Cortex of kidney (tissue), 1 donor: ENCODE measurements at places on chromosomes 3 and 15.

GRCh38 chr3:182957676-182958266 lies 22.6 kb downstream of the DCUN1D1 start:
- DNase-seq, result no peak

DNA sequence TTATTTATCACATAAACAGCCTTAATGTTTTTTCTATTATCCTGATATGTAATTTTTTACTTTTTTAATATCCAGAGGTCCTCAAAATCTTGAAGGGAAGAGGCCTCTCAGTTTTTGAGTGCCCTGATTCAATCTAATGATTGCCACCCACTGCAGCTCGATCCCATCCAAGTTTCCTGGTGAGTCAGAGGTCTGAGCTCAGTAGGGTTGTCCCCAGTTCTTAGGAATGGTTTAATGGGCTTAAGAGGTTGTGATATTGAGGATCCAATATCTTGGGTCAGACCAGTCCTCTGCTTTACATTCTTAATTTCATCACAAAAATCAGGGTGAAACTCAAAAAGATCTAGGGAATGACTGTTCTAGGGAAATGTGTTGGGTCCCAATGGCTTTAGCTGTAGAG lies 238.5 kb downstream of the NSUN3 start:
- DNase-seq, result no peak

DNA sequence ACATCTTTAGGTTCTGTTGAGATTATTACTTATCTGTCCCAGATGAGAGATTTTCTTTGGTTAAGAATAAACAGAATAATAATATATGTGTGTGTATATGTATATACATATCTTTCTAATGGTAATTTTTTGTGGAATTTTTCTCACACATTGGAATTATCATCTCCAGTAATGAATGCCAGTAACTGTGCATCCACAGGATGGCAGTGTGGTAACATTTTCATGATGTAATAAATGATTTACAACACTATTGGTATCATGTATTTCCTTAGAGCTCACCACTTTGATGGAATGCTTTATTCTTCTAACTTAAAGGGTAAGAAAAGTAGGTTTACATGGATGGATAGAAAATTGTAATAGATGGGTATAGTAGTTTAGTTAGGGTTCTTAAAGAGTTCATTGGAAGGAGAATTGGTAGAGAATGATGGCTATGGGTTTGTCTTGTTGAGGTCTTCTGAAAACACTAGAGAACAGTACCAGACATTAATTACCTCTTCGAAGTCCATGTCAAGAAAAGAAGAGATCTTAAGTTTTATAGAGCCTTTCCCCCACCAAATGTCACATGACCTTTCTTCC lies 78.1 kb downstream of the STT3B start:
- no peak for DNase-seq

DNA sequence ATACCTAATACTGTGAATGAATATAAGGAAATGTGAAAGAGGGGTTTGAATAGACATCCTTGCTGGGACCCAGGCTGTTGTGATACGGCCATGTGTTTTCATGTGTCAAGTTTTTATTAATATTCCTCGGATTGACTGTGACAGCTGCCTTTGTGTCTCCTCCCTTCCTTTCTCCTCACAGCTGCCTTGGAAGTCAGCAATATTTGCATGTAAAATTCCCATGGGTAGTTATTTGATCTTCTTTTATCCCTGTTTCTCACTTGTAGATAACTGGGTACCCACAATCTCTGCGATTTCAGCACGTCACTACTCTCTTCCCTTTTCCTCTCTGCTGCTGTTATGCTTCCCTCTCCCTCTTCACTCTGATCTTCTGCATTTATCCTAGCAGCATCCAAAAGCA lies 9.4 kb downstream of the GPR156 start:
- no peak for DNase-seq

DNA sequence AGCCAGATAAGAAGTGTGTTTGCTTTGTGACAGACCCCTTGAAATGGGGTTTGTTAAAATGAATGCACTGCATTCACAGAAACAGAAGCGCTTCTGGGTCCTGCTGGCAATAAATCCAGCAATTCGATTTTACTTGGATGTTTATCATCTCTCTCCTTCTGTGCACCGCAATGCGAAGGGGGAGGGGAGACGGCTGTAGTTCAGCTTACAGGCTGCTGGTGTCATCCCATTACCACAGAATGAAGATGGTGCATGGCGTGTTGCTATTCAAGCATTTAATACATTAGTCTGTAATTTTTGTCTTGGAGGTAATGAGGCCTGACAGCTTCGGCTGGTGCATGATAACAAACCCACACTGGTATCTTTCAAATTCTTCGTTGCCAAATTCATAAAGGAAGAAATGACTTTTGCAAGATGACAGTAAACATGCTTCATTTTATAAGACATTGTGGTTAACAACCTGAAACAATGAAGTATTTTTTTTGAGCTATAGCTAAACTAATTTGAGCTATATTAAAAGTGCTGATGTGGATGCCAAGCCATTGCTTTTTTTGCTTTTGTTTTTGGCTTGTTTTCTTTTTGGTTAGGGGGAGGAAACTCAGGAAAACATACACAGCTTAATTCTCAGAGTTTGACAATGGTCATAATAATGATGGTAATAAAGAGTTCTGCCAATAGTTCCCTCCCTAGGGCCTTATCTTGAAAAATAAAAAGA lies 418.3 kb downstream of the OTOL1 start:
- DNase-seq, result no peak

DNA sequence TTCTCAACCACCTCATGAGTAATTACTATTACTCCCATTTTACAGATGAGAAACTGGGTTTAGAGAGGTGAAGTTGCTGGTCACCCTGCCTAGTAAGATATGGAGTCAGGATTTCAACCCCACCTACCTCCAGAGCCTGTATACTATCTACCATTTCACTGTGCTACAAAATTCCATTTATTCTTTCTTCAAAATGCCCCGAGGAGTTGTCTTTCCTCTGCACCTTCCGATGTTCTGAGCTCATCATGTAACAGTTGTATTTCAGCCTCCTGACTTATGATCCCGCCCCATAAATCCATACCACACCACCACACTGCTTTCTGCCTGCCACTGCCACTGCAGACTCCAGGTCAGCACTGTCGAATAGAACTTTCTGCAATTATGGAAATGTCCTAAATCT lies 71.3 kb upstream of the SLC25A36 start:
- DNase-seq, result no peak

DNA sequence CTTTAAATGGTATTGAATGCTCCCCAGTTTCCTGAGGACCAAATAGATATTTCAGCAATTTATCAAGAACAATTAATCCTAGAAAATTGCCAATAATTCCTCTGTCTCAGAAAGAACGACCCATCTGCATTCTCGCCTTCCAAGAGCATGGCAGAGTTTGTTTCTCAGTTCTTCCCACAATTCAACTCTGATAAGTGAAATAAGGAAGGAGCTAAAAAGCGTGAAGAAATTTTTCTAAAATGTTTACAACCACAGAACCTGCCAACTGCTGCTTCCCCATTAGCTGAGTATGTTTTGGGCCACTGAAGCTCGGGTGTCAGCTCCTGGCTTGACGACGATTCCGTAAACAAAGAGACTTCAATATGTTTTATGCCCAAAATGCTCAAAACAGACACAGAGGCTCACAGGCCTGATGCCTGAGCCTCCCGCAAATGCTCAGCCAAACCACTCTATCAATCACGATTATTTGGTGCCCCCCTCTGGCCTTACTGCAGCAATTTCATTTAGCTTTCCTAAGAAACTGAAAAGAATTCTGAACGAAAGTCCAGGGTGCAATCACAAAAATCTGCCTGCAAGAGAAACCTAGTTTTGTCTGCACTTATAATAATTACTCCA lies 259.2 kb upstream of the CCDC54 start:
- no peak for DNase-seq

DNA sequence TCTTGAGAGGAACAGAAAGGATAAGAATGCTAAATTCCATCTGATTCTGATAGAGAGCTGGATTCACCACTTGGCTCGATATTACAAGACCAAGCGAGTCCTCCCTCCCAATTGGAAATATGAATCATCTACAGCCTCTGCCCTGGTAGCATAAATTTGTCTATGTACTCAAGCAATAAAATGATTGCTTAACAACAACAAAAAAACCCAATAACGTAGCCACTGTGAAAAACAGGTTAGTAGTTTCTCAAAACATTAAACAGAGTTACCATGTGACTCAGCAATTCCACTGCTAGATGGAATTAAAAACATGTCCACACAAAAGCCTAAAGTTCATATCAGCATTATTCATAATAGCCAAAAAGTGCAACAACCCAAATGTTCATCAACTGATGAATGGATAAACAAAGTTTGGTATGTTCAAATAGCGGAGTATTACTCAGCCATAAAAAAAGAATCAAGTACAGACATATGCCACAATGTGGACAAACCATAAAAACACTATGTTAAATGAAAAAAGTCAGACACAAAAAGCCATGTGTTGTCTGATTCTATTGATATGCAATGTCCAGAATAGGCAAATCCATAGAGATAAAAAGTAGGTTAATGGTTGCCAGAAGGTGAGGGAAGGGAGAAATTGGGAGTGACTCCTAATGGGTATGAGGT lies 16.8 kb downstream of the BCL2L10 start:
- DNase-seq, result no peak

DNA sequence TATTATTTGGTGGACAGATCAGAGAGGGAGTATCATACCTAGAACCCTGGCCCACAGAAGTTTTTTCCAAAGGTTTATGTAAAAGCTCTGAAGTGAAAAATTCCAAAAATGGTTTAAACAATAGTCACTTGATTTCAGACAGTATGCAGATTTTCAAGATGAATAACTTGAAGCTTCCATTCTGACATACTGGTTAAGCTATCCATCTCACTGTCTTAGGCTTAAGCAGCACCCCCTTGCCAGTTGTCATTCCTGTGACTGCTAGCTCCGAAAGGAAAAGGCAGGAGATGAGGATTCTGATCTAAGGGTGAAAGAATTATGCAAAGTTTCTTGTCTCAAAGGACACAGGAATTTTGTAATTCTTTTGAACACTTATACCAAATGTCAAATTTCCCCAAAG lies 337.5 kb upstream of the THBS1 start:
- no peak for DNase-seq

- DNase-seq, result no peak
Measured at GRCh38 chr15:94070356-94071295, 160.7 kb upstream of the MCTP2 start.

- DNase-seq, result no peak
Measured at GRCh38 chr15:56978898-56979662, 60.6 kb downstream of the TCF12 start.

- no peak for DNase-seq
Measured at GRCh38 chr3:141278196-141279076, 46.8 kb downstream of the PXYLP1 start.

GRCh38 chr3:135118792-135119191 lies 323.7 kb downstream of the EPHB1 start:
- DNase-seq, result no peak

GRCh38 chr15:98715401-98715800 lies 67.1 kb downstream of the IGF1R start:
- DNase-seq, result no peak

- no peak for DNase-seq
Measured at GRCh38 chr3:197444793-197445379, 110.9 kb downstream of the BDH1 start.

DNA sequence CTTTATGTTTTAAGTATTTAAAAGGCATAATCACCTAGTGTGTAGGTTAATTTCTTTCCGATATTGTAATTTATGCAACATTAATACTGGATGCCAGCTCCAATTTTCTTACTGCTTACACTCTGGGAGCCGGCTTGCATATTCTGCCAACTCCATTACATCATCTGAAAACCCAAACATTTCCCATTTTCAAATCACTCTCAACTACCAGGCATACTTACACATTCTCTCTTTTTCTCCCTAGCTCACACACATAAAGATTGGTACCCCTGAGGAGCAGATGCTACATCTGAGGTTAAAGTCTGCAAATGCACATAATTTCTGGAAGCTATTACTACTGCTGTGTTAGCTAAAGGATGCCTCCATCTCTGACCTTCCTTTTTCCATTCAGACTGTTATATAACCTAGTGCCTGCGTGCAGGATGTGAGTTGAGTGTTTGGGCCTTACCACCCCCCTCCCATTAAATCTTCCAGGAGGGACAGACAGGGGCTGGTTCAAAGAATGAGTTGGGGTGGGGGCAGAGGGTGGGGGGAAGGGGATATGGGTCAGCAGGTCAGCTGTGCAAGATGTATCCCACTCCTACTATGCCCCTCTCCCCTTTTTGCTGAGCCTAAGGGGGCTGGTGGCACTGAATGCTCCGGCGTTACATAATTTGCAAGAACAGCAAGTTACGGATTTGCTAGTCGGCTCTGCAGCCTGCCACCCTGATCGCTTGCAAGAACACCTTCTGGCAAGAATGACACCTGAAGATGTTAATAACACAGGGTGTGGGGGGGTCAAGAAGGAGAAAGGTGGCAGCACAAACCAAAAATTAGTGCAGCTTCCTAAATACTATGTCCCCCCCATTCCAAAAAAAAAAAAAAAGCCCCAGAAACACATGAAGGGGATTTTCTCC lies 2.5 kb downstream of the RORA start:
- DNase-seq, result no peak

DNA sequence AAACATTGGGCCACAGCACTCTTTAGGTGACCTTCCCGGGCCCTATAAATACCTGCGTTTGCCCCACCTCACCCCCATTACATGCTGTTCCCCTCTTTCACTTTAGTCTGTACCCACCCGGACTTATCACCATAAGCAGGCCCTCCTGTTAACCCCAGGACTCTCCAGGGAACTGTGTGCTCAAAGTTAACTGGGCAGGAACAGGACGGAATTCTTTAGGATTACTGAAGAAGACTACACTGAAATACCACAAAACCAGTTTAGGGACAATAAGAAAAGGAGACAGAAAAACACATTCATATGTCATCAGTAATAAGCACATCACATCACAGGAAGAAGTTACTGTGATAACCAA lies 45.5 kb downstream of the FSIP1 start:
- no peak for DNase-seq

DNA sequence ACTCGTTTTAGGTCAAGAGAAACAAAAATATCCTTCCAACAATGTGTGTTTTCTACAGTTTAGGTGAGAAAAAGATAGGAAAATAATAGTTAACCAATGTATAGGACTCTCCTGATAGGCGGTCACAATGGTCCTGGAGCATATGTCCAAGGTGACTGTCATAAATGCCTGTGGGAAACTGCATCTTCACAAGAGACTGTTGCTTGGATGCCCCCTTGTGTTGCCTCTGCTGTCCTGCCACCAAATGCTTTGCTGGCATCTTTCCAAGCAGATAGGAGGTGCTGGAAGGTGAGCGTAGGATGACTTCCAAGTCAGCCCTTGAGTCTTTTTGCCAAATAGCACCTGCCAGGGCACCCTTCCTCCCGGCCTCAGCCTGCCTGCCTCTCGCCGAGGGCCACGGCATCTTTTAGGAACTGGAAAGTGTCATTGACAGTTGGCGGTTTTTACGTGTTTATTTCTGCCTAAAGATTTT lies 24.1 kb upstream of the SACM1L start:
- DNase-seq, result no peak
